Activated T-cell treated with anti-CD3 and anti-CD28 coated beads for 1 hour (primary cell): ENCODE measurements at places on chromosomes 13 and 19.
A peak's percentile ranks its signal among the peaks of the same experiment; 100 is the strongest.

- no peak for DNase-seq
These were observed at the start of gene TMEM145 for GRCh38 chr19:42313096-42313839. Gene TMEM145 (plus strand): TSS chr19:42313309. CDS start chr19:42313377, 68 bp downstream.

DNA sequence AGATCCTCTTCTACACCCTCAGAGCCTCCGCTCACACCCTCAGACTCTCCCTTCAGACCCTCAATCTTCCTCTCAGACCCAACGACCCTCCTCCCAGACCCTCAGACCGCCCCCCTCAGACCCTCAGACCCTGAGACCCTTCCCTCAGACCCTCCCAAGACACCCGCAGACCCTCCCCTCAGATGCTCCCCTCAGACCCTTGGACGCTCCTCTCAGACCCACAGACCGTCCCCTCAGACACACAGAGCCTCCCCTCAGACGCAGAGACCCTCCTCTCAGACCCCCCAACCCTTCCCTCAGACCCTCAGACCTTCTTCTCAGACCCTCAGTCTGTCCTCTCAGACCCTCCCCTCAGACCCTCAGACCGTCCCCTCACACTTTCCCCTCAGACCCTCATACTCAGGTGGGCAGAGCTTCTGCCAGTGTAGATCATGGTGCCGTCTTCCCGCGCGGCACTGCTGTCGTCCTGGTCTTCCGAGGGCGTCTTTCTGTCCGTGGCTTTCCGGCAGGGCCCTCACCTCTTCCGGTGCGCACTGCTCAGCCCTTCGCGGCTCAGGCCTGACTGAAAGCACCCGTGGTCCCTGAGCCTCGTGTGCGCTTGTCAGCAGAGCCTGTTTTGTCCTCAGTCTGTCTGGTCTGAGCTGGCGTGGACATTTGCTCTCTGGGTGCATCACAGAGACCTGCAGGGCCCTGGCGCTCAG, 18.9 kb upstream of the TFDP1 start:
- DNase-seq: no peak

GRCh38 chr13:28047757-28048388, 52.5 kb downstream of the FLT3 start:
- DNase-seq: no peak

DNA sequence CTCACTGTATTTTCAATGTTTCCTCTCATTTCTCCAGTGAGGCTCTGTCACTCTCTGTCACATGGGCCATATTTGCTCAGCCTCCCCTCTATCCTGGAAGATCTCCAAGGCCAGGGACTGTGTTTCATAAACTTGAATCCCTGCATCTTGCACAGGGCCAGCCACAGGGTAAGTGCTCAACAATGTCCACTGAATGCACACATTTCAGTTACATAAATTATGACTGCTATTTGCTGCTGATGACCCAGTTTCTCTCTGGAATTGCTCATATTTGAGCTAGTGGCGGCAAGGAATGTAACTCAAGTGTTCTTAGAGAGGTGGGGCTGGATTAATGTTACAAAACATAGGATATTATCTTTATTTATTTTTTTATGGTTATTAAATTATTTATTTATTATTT, 6.1 kb downstream of the CLC start:
- no peak for DNase-seq

- no peak for DNase-seq
These were observed 24.5 kb upstream of the SLC7A1 start for GRCh38 chr13:29619995-29620394.

- DNase-seq: no peak
These were observed 363 bp downstream of the CACNA1A start for GRCh38 chr19:13505761-13506470.

DNA sequence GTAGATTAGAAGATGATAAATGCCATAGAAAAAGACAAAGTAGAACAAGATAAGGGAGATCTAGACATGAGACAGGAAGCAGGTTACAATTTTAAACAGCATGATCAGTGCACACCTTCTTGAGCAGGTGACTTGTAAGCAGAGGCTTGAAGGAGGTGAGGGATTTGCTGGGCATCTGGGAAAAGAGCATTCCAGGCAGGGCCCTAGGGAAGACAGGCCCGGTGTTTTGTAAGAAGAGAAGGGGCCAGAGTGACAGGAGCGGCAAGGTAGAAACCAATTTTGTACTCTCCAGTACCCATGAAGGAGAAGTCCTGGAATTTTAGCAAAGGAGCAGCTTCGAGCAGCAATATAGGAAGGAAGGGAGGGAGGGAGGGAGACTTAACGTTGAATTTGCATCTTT, 296.5 kb downstream of the MZT1 start:
- no peak for DNase-seq

DNA sequence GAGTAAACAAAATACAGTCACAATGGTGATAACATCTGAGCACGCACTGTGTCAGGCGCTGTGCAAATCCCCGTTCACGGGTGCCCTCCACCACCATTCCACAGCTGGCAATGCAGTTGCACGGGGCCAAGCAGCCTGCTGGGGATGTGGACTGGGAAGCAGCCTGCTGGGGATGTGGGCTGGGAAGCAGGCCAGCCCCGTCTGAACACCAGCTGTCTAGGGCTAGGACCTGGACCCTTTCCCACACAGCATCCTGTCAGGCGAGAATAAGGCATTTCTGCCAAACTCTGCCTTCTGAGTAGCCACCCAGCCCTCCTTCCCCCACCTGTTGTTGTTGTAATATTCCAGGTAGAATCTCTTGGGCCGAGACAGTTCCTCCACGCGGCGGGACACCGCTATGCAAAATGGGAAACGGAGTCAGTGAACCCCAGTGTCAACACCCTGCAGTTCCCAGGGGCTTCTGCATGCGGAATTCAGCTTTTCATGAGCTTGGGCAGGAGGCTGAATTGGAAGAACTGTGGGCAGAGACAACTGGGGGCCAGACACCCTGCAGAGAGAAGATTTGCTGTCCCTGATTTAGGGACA, 27.8 kb upstream of the MIER2 start:
- no peak for DNase-seq

DNA sequence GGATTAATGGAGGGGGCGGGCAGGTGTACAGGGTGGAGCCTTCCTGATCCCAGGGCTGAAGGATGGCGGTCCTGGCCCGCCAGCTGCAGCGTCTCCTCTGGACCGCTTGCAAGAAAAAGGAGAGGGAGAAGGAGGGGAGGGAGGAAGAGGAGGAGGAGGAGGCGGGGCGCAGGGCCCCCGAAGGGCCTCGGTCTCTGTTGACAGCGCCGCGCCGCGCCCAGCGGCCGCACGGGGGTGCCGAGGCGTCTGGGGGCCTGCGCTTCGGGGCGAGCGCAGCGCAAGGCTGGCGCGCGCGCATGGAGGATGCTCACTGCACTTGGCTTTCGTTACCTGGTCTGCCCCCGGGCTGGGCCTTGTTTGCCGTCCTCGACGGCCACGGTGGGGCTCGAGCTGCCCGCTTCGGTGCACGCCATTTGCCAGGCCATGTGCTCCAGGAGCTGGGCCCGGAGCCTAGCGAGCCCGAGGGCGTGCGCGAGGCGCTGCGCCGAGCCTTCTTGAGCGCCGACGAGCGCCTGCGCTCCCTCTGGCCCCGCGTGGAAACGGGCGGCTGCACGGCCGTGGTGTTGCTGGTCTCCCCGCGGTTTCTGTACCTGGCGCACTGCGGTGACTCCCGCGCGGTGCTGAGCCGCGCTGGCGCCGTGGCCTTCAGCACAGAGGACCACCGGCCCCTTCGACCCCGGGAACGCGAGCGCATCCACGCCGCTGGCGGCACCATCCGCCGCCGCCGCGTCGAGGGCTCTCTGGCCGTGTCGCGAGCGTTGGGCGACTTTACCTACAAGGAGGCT, at the start of gene PPM1N:
PPM1N (plus strand) TSS at position 33 of the 785 bp plus-strand sequence; CDS start at position 63, 30 bp downstream.
- DNase-seq: peak; percentile 62

GRCh38 chr19:51460164-51460992, 2.1 kb upstream of the SIGLEC8 start:
- DNase-seq: no peak

DNA sequence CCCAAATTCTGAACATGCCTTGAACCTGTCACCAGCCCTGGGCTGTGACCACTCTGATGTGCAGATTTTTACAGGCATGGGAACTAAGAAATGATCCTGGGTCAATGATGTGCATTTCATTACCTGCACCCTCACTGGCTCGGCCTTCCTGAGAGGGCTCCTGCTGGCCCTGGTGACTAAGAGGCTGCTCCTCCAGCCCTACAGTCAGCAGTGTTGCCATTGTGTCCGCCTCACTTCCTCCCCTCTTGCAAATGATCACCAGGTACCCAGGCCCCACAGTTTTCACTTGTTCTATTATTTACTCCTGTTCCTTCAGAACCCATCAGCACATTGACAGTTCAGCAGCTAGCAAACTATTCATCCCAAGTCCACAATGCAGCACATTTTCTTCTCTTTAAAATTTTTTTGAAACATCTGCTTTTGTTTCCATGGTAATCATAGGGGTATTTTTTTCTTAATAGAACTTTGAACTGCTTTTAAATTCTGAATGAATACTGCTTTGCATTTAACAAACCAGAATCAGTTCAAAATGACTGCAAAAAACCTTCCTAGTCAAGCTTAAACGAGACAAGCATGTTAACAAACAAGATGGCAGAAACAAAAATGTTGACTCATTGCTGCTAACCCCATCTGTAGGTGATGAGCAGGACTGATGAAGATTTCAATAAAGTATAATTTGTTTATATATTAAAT, 29.3 kb downstream of the STARD13 start:
- DNase-seq: no peak

DNA sequence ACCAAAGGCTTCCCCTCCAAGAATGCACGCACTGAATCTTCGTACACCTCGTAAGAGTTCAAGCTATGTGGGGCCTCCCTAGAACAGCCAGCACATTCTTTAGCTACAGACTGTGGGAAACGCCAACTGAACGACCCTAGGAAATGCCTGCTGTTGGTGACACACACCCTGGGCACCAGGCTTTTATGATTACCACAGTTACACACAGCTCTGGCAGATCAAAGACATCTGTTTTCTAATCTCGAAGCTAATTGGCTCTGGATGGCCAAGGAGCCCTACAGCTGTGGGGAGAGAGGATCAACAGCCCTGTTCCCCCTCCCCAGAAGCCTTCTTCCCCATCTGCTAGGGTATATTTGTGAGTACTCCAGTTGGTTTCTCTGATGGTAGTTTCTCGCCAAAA, 123.0 kb downstream of the COL4A1 start:
- no peak for DNase-seq

DNA sequence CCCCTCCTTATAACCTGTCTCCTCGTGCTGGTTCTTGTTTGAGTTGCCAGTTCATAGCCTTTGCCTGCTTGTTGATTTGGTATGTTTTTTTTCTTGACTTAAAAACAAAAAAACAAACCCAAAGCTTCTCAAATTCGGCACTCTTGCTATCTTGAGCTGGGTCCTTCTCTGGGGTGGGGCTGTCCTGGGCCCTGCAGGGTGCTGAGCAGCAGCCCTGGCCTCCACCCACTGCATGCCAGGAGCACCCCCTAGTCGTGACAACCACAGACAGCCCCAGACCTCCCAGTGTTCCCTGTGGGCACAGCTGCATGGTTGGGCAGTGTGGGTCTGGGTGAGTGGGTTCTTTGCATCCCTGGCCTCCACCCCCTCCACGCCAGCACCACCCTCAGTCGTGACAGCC, 27.8 kb downstream of the KDM4B start:
- DNase-seq: no peak

DNA sequence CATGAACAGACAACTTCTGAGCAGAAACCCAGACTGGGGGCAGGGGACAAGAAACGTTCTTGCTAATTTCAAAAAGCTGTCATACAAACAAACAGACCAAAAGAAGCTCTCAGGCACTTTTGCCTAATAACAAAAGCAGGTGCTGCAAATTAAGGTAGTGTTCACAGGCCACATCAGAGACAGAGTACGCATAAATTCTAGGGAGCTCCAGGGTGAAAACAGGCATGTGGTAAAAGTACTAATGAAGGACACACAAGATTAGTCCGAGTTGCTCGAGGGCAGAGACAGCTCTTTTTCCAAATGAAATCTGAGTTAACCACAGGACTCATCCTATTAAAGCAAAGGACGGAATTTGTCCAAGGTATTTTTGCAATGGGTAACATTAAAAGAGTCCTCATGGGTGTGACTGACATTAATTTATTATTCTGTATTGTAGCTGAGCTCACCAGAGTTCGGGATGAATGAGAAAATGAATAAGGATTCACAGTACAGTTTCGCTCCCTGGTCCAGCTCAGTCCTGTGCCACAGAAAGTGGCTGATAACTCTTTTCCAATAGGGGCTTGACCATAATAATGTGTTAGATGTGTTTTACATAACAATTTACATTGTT, 197.3 kb downstream of the LHFPL6 start:
- no peak for DNase-seq

- no peak for DNase-seq
These were observed 1047.9 kb upstream of the SLC10A2 start for GRCh38 chr13:104114101-104114500.

GRCh38 chr19:13022111-13022858, 27.0 kb downstream of the NFIX start:
- no peak for DNase-seq

DNA sequence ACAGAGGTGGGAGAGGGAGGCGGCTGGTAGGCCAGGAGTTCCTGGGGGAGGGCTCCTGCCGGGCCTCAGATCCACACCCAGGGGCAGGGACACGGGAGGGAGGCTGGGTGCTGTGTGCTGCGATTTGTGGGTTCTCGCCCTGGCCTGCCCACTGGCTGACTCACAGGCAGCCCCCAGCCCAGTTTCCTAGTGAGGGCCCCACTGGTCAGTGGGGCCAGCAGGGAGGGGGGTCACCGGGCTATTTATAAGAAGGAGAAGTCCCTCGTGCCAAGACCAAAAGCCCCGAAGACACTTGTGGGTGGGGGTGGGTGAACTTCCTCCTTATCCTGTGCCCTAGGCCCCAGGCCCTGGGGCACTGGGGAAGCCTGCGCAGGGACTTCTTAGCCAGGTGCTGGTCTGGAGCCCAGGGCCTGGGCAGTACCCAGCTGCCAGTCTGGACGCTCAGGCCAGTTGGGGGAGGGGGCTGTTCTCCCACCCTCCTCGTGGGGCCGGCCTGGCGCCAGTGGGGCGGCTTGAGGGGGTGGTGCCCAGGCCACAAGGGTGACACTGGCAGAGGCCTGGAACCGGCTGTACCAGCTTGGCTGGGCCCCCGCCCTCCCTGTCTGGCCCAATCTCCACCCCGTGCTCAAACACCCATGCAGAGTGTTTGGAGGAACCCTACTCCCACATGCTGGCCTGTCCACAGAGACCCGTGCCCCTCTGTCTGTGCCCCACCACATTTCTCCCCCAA, 5.0 kb upstream of the JUNB start:
- no peak for DNase-seq

- DNase-seq: peak; percentile 69
These were observed at the start of gene GGN for GRCh38 chr19:38387550-38388348. Gene GGN (minus strand): TSS chr19:38388034. CDS start chr19:38387261, 773 bp downstream.

- no peak for DNase-seq
These were observed 26.6 kb upstream of the ZMYM5 start for GRCh38 chr13:19890030-19890429.
